Hepatocyte (in vitro differentiated cells): ENCODE measurements at places on chromosomes 2 and 18. TPM values are rescaled to one million over a fixed set of nuclear protein-coding genes. Genes with fewer than 3 reads are reported as not detected.

DNA sequence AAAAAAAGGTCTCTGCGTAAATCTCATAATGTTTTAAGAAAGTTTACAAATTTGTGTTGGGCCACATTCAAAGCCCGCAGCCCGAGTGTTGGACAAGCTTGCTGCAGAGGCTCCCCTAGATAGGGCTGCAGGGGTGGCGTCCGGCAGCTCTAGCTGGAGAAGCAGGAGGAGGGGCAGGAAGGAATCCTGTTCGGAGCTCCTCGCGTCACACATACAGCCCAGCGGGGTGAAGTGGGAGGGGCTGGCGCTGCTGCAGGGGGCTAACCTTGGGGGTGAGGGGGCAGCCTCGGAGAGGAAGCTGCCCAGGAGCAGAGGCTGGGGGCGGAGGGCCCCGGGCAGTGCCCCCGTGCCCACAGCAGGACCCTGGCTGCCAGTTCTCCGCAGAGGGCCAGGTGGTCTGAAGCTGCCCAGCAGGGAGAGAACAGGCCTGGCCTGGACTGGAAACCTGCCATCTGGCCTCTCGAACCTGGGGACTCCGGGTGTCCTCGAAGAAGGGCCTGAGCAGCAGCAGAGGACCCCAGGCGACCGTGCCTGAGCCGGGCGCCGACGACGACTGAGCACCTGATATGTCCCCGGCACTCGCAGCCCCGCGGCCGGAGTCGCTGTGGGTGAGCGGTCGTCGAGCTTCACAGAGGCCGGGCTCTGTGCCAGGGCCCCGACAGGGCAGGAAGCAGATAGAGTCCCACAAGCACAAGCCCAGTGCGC is 2.6 kb upstream of the GPR35 start:
- DNase-seq: no peak

GRCh38 chr18:6537475-6537874 is 122.8 kb upstream of the L3MBTL4 start:
- no peak for DNase-seq

- no peak for DNase-seq
Measured at GRCh38 chr2:14706201-14706600, 73.7 kb downstream of the LRATD1 start.

Gene ZBTB7C
- total RNA-seq: 1.0 and 2.0 TPM in 2 replicates
